ENCODE measurements at places on chromosomes 16 and 17. TPM values are rescaled to one million over a fixed set of nuclear protein-coding genes. Genes with fewer than 3 reads are reported as not detected.

NPIPB9 gene
- 15.3 TPM for total RNA-seq

BAHCC1 gene
- total RNA-seq: 49.4 TPM

TXNDC11 gene
- 26.0 TPM for total RNA-seq

RUNDC3A gene
- 327 TPM for total RNA-seq

USP43 gene
- total RNA-seq: 11.1 TPM

CPHXL2 gene
- total RNA-seq: not detected

KRTAP1-3 gene
- total RNA-seq: not detected

CCL17 gene
- total RNA-seq: not detected

LITAFD gene
- not detected for total RNA-seq

SULT1A4 gene
- total RNA-seq: 2.8 TPM

SIRT7 gene
- 21.6 TPM for total RNA-seq

CIBAR2 gene
- not detected for total RNA-seq

SCGB1C2 gene
- total RNA-seq: not detected

MMP28 gene
- total RNA-seq: 7.6 TPM

KRT28 gene
- total RNA-seq: not detected

CDH11 gene
- total RNA-seq: 50.9 TPM

FDXR gene
- total RNA-seq: 6.7 TPM

EVPLL gene
- not detected for total RNA-seq

EPN3 gene
- total RNA-seq: 10.5 TPM

C17orf113 gene
- total RNA-seq: 2.0 TPM

PPL gene
- 28.5 TPM for total RNA-seq

DCAKD gene
- 74.9 TPM for total RNA-seq

NTN3 gene
- 2.5 TPM for total RNA-seq

XAF1 gene
- total RNA-seq: 25.1 TPM
